NCI-H1436 treated with DMSO at 0.1 percent for 48 hours (cell line): ENCODE measurements at places on chromosomes 2 and 18.

- peak; percentile 18 for DNase-seq
Observed at GRCh38 chr2:149562324-149562723, 25.3 kb downstream of the MMADHC start.

DNA sequence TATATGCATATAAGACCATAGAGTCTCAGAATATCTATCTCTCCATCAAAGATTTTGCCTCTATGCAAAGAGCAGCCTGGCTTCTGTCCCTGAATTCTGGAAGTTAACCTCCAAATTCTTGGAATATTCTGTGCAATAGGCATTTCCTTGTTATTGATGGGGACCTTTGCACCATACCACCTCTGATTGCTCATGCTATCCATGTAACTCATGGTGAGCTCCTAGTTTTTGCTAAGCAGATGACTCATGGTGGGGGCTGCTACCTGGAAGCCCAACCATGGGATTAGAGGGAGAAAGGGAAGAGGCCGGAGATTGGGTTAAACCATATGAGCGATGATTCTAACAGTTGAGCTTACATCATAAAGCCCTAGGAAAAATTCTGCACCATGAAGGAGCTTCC, 310.2 kb upstream of the FIGN start:
- no peak for DNase-seq

DNA sequence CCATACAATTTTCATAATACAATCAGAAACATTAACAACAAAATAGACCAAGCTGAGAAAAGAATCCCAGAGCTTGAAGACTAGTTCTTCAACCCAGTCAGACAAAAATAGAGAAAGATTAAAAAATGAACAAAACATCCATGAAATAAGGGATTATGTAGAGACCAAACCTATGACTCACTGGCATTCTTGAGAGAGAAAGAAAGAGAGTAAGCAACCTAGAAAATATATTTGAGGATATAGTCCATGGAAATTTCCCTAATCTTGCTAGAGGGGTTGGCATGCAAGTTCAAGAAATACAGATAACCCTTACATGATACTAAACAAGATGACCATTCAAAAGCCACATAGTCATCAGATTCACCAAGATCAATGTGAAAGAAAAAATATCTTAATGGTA, 281.7 kb downstream of the CCDC85A start:
- DNase-seq, result no peak

DNA sequence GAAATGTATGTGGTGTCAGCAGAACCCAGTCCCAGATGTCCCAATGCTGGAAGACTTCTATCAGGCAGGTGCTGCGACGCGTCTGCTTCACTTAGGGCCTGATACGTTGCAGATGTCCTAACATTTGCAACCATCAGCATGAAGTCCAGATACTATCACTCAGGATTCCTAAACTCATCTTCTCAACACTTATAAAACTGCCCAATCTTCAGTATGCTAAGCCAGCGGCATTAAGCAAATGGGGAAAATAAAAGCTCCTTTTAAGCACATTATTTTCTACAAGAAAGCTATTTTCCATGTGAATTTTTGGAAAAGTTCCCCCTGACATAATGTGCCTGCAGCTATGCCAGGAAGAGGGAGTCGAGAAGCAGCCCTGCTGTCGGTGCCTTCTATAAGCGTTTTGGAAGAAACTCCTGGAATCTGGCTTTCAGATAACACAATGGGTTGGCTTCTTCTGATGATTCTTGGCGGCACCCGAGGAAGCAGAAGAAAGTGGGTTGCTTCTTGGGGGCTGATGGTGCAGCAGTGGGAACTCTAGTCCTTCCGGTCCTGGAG, 60.7 kb upstream of the ITGA6 start:
- no peak for DNase-seq

DNA sequence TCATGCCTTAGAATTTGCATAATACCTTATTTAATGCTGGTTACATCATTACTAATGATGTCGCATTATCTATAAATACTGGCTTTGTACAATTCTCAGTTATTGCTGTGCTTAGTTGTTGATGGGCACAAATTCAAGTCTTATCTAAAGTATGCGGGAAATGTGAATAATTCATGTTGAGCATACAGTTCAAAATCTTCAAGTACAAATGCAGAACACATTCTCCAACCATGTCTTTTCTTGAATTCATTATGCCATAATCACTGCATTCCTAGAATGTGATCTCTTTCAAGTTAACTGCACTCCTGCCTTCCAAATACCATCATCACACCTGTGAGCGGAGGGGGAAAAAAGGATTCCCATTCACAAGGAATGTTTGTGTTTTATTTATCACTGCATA, 337.0 kb downstream of the MBD2 start:
- DNase-seq, result no peak

DNA sequence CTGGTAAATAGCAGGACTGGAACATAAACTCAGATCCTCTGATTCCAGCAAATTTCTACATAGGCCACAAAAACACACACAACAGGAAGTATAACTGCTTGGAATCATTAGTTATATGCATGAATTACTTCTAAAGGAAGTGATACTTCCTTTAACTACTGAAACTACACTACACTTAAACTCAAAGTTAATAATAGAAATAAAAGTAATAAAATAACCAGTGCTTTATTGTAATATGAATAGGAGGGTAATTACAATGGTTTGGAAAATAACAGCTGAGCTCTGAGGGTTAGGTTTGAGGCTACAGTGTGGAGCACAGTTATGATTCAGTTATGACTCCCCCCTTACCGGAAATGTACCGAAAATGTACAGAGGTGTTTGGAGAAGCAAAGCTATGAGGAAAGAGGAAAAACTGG, 18.5 kb upstream of the POLI start:
- no peak for DNase-seq

GRCh38 chr18:8707556-8708300, 2.4 kb downstream of the MTCL1 start:
- no peak for DNase-seq

- DNase-seq, result no peak
Observed at GRCh38 chr2:121049950-121050585, 234.9 kb downstream of the TFCP2L1 start.

DNA sequence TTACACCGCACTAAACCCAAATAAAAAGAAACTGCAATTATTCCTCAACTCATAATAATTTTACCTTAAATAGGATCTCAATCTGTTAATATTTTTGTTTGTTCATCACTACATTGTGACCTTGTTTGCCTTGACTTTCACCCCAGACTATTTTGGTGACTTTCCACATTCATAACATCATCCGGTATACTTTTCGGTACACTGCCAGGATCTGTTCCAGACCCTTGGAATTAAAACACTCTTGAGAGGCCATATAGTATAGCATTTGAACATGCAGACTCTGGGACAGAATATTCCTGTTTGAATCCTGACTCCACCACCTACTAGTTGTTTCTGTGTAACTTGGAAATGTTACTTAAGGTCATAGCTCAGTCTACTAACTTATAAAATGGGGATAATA, 577.4 kb downstream of the METTL4 start:
- DNase-seq, result no peak
